ENCODE measurements at places on chromosomes 7 and 10.
A peak's percentile ranks its signal among the peaks of the same experiment; 100 is the strongest.

DNA sequence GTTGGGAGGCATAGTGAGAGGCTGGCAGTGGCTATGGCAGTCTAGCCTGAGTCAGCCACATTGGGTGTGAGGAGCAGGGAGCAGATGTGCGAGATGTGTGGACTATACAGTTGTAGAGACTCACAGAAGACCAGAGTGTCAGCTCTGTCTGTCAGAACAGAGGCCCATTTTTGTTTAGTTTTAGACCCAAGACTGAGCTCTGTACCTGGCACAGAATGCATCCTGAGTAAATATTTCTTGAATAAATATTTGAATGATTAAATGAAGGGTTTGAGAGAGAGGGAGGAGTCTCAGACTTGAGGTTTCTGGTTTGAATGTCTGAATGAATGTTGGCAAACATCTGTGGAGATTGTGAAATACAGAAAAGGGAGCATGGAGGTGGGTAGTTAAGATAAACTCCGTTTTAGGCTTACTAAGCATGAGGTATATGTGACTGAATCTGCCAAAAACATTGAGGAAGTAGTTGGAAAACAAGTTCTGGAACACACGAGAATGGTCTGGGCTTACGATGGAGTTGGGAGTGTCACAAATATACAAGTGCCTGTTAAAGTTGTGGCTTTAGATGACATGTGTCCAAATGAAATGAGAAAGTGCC is 3.6 kb downstream of the SEC23IP start:
- DNase-seq = peak; percentile 72

DNA sequence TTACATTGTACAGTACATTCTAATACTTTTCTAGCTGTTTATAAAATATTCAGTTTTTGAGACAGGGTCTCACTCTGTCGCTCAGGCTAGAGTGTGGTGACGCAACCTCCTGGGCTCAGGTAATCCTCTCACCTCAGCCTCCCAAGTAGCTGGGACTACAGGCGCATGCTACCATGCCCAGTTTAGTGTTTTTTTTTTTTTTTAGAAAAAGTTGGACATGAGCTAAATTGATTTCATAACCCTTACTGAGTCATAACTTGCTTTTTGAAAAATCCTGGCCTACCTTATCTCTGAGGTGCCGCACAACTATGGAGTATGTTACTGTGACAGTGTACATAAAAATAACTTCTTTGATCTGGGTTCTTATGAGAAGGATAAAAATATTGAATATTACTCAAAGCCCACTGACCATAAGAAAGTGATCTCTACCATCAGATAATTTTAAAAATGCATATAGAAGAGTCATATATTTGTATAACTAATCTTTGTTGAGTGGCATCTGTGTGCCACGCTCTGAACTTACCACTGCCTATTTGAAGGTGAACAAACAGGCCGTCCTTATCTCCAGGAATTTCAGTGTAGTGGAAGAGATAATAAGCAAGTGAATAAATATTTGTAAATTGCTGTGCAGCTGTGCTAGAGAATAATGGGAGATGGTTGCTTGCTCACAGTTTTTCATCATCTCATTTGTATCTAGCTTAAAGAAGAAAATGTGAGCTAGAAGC is 73.2 kb downstream of the PPP1R9A start:
- no peak for DNase-seq

DNA sequence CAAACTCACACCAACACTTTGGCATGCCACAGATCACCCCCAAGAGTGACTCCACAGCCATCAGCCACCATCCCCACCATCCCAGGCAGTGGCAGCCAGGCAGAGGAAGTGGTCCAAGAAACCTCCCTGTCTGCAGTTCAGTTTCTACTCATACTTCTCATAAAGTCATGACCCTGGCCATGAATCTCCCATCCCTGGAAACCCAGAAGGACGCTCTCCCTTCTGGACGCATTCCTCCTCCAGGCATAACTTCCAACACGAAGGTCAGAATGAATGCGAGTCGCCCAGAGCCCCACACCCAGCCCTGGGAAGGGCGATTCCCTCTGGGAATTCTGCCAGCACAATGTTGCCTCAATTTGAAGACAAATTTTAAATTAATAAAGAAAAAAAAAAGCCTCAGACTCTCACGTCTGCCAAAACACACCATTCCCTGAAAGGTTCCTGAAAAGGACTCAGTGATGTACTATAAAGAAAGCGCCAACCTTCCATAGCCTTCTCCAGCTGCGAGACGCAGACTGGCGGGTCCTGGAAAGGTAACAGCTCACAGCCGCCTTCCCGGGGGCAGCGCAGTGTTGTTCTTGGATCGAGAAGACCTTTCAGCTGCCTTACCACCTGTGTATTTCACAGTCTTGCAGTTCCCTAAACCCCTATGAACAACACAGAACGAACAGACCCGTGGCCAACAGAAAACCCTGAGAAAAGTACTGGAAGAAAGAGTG is 307.6 kb downstream of the FRMD4A start:
- no peak for DNase-seq

- DNase-seq = no peak
Measured at GRCh38 chr10:110530131-110530831, 32.6 kb downstream of the DUSP5 start.

DNA sequence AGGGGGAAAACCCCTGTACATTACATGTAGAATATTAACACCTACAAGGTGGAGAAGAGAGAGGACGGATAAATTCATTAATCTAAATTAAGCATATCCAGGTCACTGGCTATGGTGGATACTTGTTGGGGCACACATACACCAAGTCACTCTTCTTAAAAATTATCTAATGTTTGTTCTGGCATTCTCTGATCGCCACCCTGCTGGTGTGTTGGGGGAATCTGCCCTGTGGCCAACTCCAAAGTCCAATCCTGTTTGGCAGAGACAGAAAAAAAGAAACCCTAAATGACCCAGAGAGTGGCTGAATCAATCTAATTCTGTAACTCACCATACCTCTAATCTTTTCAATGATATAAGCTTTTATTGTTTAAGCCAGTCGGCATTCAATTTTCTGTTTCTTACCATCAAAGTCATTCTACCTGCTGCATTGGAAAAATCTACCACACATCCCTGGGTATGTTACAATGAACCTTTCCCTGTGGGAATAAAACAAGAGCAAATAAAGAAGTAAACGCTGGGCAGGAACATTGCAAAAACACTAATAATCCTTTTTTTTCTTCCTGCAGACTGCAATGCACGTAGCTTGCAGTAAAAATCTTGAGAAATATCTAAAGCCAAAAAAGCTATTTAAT is 34.2 kb downstream of the ELMO1 start:
- no peak for DNase-seq

- DNase-seq = no peak
Measured at GRCh38 chr7:71112436-71112835, 19.5 kb upstream of the GALNT17 start.

DNA sequence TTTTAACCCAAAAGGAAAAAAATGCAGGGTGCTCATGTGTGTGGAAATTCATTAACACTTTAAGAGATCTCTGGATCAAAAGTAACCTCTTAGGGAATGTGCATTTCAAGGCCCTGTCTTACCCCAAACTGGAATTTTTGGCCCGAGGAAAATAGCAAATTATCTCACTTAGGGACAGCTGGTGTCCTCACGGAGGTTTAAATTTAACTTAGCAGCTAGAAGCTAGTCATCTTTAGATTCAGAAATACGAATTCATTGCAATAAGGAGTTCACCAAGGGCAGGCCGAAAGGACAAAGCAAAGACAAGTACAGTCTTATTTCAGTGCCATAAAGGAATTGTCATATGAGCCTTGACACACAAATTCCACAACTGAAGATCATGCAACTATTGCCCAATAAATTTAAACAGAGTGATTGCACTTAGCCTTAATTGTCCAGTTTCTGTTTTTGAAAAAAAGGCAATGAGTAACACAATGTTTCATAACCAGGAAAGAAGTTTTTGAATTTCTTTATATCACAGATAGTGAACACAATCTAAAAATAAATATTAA is 22.4 kb upstream of the SEMA3C start:
- no peak for DNase-seq

- no peak for DNase-seq
Measured at GRCh38 chr10:122310311-122311050, 39.4 kb downstream of the BTBD16 start.

DNA sequence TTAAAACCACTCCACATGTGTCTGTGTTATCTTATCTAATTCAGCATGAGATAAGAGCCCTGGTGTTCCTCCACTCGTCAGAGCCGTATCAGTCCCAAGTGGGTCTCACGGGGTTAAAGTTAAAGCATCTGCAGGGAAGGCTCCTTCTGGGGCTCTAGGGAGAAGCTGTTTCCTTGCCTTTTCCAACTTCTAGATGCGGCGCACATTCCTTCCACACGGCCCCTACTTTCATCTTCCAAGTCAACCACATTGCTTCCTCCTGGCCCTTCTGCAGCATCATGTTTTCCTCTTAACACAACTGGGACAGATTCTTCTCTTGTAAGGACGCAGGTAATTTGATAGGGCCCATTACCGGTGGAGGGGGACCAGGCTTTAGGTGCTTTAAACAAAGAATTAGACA is 620.1 kb upstream of the DPP6 start:
- DNase-seq = no peak

Data from GF-D8 (cell line).